ENCODE measurements at places on chromosomes 5 and 9.

- peak; percentile 31 for DNase-seq
Observed at GRCh38 chr9:92706218-92706940, 36.4 kb upstream of the IPPK start.

DNA sequence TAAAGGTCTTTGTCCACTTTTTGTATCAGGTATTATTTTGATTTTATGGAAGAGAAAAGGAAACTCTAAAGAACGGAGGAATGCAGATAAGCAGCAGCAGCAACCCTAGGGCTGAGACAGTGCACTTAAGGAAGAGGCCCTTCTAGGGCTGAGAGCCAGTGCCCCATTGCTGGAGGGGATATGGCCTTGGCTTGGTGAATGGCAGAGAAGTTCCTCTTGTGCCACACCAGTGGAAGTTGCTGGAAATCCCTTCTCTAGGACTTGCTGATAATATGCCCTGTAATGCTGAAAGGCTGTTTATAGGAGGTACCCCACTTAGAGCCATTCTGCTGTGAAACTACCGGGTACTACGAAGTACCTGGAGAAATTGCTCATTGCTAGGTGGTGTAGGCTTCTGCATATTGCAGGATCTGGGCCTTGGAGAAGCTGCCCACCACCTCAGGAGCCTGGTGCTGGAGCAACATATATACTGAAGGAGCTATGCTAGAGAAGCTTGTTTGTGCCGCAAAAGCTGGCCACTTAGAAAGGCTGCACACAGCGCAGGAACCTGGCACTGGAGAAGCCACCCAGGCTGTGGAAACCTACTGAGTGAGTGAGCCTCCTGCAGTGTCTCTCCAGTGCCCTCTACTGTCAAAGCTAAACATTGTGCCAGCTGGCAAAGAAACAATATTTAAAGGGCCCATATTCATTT is 9.6 kb upstream of the UBTD2 start:
- DNase-seq: peak; percentile 61

DNA sequence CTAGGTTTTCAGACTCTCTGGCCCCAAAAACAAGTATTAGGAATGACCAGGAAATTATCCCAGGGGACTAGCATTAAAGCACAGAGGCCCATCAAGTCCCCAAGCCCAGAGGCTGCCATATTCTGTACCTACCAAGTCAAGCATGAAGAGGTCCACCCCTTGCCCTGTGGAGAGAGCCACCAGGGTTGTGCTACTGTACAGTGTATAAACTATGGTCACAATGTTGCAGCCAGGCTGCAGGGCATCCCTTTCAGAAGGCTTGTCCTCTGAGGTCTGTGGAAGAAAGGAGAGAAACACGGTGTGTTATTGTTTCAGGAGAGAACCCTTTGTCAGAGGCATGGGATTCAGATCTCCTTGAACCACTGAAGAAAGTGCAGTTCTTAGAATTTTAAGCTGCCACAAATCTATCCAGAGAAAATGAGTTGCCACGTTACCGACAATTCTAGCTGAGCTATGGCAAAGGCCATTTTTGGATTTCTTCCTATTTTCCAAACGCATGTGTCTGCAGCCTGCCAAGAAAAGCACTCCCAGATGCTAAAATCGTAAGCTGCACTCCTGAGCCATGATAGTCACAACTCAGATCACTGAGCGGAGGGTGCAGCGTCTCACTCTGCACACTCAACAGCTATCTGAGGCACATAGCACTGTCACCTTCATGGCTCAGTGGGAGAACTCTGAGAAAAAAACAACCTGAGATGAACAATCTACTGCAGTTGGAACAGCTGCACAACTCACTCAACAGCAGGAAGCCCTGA is 45.5 kb upstream of the SPATA31E1 start:
- DNase-seq: no peak

GRCh38 chr9:124251605-124252378 is 6.0 kb upstream of the NEK6 start:
- peak; percentile 4 for DNase-seq

Data from Jurkat, Clone E6-1 (cell line).